ENCODE measurements at places on chromosomes 7 and 10.

GRCh38 chr10:123272171-123272570, 118.0 kb downstream of the BUB3 start:
- DNase-seq, result no peak

- no peak for DNase-seq
Observed at GRCh38 chr7:155802291-155802690, 10.0 kb downstream of the SHH start.

DNA sequence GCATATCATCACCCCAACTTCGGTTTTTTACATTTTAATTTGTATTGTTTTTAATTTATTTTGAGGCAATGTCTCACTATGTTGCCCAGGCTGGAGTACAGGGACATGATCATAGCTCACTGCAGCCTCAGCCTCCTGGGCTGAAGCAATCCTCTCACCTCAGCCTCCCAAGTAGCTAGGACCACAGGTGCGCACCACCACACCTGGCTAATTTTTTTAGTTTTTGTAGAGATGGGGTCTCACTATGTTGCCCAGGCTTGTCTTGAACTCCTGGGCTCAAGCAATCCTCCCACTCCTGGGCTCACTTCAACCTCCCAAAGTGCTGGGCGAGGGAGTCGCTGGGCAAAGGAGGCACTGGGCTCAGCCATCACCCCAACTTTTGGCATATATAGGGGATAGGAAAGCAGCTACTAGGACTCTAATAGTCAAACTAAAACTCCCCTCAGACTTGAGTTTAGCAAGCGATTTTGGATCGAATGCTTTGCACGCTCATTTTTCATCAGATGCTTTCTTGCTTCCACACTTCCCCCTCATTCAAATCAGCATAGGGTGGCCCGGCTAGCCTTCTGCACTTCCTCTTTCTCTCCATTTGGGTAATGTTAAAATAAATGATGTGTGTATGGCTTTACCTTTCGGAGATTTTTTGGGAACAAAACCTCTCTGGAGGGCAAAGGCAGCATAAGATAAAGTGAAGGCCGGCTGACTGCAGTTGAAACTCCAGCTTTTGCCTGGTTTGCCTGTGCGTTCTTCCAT, 20.8 kb upstream of the NMT2 start:
- no peak for DNase-seq

DNA sequence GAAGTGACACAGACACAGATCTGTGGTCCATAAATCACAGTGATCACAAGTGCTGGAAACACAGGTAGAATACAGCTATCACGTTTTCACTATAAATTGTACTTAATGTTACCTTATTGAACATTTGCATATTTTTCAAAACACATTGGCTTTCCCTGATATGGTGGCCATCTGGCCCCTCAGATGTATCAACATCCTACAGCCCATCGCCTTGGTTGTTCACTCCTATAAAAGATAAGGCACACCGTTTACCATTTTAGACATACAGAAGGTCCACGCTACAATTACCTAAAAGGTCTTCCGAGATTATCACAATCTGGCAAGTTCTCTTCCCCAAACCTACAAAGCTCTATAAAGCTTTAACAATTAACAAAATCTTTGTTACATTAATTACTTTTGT, 91.4 kb downstream of the SRPK2 start:
- DNase-seq, result no peak

- no peak for DNase-seq
Observed at GRCh38 chr10:100175875-100176274, 10.0 kb downstream of the ERLIN1 start.

GRCh38 chr10:124632064-124632531, 112.1 kb downstream of the FAM53B start:
- DNase-seq, result peak; percentile 60

DNA sequence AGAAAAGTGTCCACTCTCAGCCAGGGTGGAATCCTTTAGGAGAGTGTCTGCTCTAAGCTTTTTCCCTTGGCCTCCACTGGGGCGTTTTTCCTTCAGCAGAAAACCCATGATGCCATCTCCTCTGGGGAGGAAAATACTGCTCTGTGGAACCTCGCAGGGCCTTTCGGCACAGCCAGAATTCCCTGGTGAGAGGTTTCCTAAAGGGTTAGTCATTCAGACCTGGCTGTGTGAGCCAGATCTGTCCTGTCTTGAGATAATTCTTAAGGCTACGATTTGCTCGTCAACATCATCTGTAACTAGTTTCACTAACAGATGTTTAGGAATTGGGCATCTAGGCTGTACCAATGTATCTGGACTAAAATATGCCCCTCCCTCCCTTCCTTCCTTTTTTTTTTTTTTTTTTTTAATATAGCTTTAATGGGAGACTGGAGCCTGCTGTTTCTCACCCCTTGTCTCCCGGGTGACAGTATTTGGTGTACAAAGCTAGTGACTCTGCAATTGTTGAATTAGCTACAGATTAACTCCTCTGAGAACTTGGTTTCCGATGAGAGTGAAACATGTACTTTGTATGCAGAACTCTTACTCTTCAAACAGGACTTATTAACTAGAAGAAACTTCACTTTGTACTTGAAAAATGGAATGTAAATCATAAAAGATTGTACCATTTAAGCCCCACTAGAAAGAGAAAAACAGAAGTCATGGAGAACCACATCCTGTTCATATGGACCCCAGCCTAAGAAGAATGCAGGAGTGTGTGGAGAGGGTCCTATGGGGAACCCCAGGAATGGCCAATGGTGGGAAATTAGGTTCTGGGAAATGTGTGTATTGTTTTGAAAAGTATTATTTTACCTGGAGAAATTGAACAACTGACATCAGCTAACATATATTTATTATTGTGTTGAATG, 230.9 kb downstream of the CAMK1D start:
- DNase-seq, result no peak

- DNase-seq, result no peak
Observed at GRCh38 chr10:128763588-128763987, 637.4 kb upstream of the MKI67 start.

DNA sequence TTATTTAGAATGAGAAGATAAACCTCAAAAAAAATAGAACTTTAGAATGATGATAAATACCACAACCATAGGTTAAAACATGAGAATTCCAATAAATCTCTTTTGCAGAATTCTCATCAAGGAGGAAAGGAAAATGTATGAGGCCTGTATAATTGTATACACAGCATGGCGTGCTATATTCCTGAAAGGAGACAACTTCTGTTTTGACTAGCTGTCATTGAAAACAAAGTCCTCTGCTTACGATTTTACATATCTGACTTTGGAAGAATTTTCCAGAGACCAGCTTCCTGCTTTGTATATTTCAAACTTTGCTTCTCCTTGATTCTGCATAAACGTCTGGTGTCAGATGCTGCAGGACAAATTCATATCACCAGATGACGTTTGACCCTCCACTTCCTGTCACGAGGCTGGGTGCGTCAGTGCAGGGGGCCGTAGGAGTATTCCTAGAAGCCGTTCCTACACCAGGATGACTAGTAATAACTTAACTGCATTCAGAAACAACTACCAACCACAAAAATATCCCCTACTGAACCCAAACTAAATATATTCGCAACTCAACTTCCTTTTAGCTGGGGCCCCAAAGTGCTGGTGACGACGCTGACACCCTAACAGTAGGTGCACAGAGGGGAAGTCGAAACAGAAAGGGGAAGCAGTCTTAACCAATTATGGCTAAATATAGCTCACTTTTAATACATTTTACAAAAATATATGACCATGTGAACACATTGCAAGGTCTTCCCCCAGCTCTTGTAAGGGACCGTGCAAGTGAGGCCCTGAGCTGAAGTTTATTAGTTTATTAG, 178.6 kb upstream of the INHBA start:
- DNase-seq, result peak; percentile 86

DNA sequence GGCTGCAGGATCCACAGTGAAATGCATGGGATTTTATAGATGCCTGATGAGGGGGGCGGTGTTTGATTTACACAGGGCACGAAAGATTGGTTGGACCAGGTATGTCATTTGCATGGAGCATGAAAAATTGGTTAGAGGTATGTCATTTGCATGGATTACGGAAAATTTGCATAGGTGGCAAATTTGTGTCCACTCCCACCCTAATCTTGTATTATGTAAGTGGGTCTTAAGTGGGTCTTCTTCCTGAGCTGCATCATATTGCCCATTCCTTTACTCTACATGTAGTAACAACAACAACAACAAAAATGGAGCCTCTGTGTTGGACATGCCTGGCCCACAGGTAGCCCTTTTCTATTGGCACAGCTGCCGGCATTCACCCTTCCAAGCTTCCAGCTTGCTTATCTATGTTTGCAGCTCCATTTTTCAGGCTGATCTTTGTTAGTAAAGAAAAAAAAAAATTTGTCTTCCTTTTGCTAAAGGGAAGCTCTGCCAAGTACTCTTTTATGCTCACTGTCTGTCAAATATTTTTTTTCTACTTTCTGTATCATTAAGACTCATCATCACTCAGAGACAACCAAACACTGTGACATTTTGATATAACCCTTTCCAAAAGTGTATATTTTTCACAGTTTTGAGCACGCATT, 10.3 kb upstream of the ZNF273 start:
- no peak for DNase-seq

- DNase-seq, result no peak
Observed at GRCh38 chr10:96794836-96795733, 37.0 kb upstream of the LCOR start.

GRCh38 chr7:55569269-55569663, 3.0 kb downstream of the VOPP1 start:
- DNase-seq, result no peak

DNA sequence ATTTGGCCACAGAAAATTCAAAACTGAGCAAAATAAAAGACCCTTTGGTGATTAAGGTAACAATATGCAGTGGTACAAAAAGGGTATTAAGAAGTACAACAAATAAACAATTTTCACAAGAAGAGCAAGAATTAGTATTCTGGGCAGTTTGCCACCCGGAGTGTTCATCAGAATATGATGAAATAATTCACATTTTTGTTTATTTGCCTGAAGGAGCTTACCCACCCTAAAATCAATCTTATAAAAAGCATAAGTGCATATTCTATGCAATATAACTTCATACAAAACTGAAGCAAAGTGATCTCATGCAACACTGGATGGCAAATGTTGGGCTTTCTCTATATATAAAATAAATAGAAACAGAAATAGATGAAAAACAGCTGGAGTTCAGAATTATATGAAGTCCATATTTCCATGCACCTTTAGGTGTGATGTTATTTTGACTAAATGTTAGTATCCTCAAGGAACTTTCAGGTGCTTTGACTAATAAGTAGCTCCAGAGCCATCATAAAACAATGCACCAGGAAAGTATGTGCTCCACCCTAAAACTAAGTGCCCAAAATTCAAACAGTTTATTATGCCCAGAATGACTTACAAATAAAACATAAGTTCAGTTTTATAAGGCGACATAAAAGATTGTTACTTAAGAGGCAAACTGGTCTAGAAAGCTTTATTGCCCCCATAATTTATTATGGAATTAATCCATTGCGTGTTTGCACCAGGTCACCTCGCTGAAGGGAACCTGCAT, 474.3 kb downstream of the SEMA3D start:
- DNase-seq, result no peak

GRCh38 chr7:95376632-95377400, 19.4 kb downstream of the PON3 start:
- DNase-seq, result no peak

Measured in activated CD4-positive, alpha-beta T cell treated with anti-CD3 and anti-CD28 coated beads for 48 hours (primary cell).